OCI-LY7 (cell line): ENCODE measurements at places on chromosomes 1 and 21. TPM values are rescaled to one million over a fixed set of nuclear protein-coding genes. Genes with fewer than 3 reads are reported as not detected.
A peak's percentile ranks its signal among the peaks of the same experiment; 100 is the strongest.

NPPB gene
- total RNA-seq, result not detected in 2 replicates

CELA2A gene
- not detected in 2 replicates for total RNA-seq

LCE1B gene
- total RNA-seq, result not detected in 2 replicates

HSD11B1 gene
- total RNA-seq, result not detected in 2 replicates

DNAI4 gene
- 10.2 and 12.0 TPM in 2 replicates for total RNA-seq

OLIG2 gene
- not detected in 2 replicates for total RNA-seq

ZMYND12 gene
- total RNA-seq, result not detected in 2 replicates

GSTM1 gene
- not detected in 2 replicates for total RNA-seq

KDF1 gene
- total RNA-seq, result not detected in 2 replicates

LCE6A gene
- not detected in 2 replicates for total RNA-seq

KCNE1 gene
- total RNA-seq, result 0.15 and 0.24 TPM in 2 replicates

FMOD gene
- not detected in 2 replicates for total RNA-seq

CRABP2 gene
- 1.5 and 2.1 TPM in 2 replicates for total RNA-seq

DNA sequence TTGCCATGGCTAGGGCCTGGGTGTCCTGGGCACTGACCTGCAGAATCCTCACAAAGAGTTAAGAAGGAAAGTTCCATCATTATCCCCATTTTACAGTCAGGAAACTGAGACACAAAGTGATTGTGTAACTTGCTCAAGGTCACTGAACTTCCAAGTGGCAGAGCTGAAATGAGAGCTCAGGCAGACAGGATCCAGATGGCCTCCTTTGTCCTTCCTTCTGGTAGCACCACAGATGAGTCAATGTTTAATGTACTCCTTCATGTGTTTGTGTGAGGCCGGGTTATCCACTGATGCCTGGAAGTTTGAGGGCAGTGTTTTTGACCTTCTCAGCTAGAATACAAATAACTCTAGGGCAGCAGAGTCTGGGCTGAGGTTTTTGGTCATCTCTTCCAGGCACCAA, 207.0 kb downstream of the TNR start:
- DNase-seq, result no peak

- no peak for DNase-seq
Observed at GRCh38 chr1:83750201-83750600, 248.7 kb downstream of the TTLL7 start.

- DNase-seq, result no peak
Observed at GRCh38 chr1:184513421-184513820, 126.6 kb downstream of the C1orf21 start.

GRCh38 chr1:197915260-197915861, 1.8 kb upstream of the LHX9 start:
- no peak for DNase-seq

- no peak for DNase-seq
Observed at GRCh38 chr1:41110736-41111135, 89.2 kb upstream of the SLFNL1 start.

GRCh38 chr1:224681816-224682215, 65.7 kb downstream of the CNIH3 start:
- DNase-seq, result no peak

GRCh38 chr1:172496678-172497077, 36.3 kb upstream of the SUCO start:
- DNase-seq, result no peak

- DNase-seq, result peak; percentile 44
Observed at GRCh38 chr1:7808253-7808844, 24.3 kb downstream of the PER3 start.

GRCh38 chr1:22588899-22589422, 25.7 kb downstream of the EPHA8 start:
- no peak for DNase-seq

- DNase-seq, result peak; percentile 68
Observed at GRCh38 chr1:205440476-205441317, 15.1 kb downstream of the BLACAT1 start.

DNA sequence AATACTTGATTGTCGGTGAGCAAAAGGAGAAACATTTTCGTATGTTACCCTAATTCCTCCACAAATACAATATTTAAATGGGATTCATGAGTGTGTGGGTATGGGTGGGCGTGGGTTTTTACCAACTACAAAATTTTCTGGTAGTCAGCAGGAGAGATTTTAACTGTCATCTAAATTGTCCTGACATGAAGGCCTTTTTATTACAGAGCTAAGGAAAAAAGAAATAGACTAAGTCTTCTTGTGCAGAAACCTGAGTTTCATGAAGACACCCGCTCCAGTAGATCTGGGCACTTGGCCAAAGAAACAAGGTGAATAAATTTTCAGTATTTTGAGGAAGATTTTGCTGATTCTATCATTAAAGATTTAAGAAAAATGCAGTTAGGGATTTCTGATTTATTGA, 752 bp downstream of the RGS18 start:
- DNase-seq, result no peak

- peak; percentile 84 for DNase-seq
Observed at GRCh38 chr1:157704878-157705277, 4.3 kb upstream of the FCRL3 start.

GRCh38 chr1:88371436-88372023, 312.5 kb upstream of the PKN2 start:
- no peak for DNase-seq

DNA sequence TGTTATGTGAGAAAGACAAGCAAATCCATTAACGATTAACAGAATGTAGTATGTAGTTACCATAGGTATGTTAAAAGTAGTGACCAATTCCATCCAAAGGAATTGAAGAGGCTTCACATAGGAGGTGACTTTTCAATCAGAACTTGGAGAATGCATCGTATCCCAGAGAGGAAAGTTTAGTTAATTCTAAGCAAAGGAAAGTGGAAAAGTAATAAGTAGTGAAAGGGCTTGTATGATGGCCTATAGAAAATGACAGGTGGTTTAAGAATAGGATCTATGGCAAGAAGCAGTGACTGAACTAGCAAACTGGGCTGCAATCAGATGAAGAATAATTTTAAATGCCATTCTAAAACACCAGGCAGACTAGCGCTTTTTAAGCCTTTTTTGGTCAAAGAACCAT, 16.6 kb downstream of the SCMH1 start:
- no peak for DNase-seq

- no peak for DNase-seq
Observed at GRCh38 chr1:104765085-104765484, 1015.4 kb downstream of the AMY1C start.

GRCh38 chr1:15950763-15951295, 25.1 kb downstream of the ZBTB17 start:
- no peak for DNase-seq

GRCh38 chr1:19812875-19813642, 2.0 kb downstream of the RNF186 start:
- DNase-seq, result no peak

GRCh38 chr1:92730476-92730875, 54.4 kb downstream of the EVI5 start:
- no peak for DNase-seq

GRCh38 chr1:15068152-15068551, 85.4 kb upstream of the TMEM51 start:
- DNase-seq, result no peak

DNA sequence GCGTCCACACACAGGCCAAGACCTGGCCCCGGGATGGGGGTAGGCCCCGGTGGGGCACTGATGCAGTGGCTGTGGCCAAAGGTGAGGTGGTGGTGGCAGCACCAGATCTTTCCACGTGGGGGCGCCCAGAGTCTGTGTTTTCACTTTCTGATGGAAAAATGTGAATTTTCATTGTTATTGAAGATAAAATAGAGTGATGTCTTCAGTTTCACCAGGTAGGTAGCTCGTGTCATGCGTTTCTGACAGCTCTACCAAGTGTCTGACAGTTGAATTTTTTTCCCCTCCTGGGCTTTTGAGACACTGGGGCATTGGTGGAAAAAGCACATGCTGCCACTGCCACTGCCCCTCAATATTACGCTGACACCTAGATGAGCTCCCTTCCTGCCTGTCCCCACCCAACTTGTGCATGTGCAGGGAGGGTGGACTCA, 40.0 kb upstream of the MAGOH start:
- peak; percentile 57 for DNase-seq

GRCh38 chr1:116581323-116581885, 10.6 kb upstream of the CD58 start:
- no peak for DNase-seq

DNA sequence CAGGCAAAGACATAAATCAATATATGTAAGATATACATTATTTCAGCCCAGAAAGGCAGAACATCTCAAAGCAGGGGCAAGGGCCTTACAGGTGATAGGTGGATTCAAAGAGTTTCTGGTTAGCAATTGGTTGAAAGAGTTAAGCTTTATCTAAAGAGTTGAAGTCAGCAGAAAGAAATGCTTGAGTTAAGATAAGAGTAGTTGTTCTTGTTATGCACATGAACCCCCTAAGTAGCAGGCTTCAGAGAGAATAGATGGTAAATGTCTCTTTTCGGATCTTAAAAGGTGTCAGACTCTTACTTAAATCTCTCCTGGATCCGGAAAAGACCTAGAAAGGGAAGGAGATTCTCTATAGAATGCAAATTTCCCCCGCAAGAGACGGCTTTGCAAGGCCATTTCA, 8.3 kb upstream of the ZBTB40 start:
- no peak for DNase-seq

DNA sequence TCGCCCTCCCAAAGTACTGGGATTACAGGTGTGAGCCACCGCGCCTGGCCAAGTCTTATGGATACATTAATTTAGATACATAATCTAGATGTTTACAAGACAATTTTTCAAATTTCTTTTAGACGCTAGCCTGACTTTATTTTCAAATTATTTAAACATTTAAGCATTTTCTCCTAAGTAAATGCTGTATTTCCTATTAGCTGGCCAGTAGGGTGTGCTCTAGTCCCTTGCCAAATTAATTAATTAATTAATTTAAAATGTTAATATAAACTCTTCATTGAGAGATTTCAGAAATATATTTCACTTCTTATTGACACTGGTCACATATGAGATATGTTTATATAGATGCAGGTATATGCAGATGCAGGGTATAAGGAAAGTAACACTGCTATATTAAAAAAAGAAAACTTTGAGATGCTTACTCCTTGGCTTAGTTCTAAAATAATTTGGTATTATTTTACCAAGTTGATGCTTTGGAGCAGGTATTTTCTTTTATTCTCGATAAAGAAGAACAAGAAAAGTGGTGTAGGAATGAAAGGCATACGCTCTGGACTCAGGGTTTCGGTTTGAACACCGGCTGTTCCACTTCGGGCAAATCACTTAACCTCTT, 5.2 kb upstream of the ERRFI1 start:
- DNase-seq, result peak; percentile 37
